T-cell (primary cell): ENCODE measurements at places on chromosomes 13 and 19. TPM values are rescaled to one million over a fixed set of nuclear protein-coding genes. Genes with fewer than 3 reads are reported as not detected.

Gene ZNF578
- 2.2 TPM for total RNA-seq

Gene ZNF443
- 3.9 TPM for total RNA-seq

Gene SYNGR4
- total RNA-seq = not detected

Gene RETN
- not detected for total RNA-seq

Gene ZNF575
- 4.3 TPM for total RNA-seq

DNA sequence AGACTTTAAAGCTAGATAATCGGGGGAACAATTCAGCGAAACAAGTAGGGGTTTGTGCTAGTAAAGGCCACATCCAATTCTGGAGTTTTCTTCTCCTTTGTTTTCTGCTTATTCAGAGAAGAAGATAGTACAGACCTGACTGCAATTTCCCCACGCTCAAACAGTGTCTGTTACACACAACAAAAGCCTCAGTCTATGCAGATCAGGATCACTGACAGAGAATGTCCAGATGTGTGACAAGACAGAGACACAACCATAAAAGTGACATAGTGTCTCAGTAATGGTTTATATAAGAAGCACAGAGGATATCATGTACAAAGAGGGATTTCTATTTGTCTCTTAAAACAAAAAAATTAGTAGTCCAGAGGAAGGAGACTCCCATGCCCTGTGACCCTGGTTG is 70.7 kb upstream of the GTF3A start:
- no peak for DNase-seq

- DNase-seq = no peak
Observed at GRCh38 chr13:50410921-50411746, 395.9 kb downstream of the KCNRG start.

GRCh38 chr19:39974377-39975155 is 3.6 kb downstream of the PSMC4 start:
- no peak for DNase-seq

GRCh38 chr13:23551213-23552008 is 18.8 kb upstream of the TNFRSF19 start:
- no peak for DNase-seq

DNA sequence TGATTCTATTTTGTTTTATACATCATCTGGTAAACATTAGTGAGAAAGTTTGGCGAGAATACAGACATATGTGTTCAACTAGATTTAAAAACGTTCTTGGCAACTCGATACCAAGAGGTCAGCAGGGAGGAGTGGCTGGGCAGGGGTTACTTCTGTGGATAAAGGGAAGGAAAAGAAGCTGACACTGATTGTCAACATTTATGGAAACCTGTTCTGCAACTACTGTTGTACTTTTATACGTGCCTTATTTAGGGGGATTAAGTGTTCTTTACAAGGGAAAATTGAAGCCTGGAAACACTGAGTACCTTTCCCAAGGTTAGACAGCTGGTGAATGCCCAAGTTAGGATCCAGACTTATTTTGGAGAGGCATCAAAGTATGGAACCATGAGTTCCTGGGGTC is 65.0 kb downstream of the MTUS2 start:
- no peak for DNase-seq

DNA sequence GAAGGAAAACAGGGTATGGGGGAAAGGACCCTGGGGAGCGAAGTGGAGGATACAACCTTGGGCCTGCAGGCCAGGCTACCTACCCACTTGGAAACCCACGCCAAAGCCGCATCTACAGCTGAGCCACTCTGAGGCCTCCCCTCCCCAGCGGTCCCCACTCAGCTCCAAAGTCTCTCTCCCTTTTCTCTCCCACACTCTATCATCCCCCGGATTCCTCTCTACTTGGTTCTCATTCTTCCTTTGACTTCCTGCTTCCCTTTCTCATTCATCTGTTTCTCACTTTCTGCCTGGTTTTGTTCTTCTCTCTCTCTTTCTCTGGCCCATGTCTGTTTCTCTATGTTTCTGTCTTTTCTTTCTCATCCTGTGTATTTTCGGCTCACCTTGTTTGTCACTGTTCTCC is 2.7 kb downstream of the KLK3 start:
- DNase-seq = no peak
